ENCODE measurements at places on chromosomes 4 and X. TPM values are rescaled to one million over a fixed set of nuclear protein-coding genes. Genes with fewer than 3 reads are reported as not detected.

DNA sequence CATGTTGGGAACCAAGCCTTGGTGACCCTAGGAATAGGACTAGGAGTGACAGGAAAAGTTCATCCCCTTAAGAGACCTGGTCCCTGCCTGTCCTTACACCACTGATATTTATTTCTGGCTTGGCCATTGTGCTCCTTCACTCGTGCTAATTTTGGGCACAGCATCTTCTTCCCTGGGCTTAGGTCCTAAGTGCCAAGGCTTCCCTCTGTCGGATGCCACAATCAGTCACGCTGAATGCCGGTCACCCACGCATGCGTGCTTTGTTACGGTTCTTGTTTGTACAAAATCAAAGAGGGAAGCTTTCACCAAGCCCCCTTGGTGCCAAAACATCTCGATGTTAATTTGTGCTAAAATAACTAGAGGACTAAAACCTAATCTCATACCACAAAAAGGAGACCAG is 17.4 kb upstream of the MAP3K15 start:
- H3K27ac ChIP-seq = no peak overlapping the region
- no peak for DNase-seq
- H3K27me3 ChIP-seq = no peaks in the 10 kb centered on the region
- H3K36me3 ChIP-seq = peaks cover 14% of the 10 kb centered on the region
- H3K4me1 ChIP-seq = no peaks in the 10 kb centered on the region

DNA sequence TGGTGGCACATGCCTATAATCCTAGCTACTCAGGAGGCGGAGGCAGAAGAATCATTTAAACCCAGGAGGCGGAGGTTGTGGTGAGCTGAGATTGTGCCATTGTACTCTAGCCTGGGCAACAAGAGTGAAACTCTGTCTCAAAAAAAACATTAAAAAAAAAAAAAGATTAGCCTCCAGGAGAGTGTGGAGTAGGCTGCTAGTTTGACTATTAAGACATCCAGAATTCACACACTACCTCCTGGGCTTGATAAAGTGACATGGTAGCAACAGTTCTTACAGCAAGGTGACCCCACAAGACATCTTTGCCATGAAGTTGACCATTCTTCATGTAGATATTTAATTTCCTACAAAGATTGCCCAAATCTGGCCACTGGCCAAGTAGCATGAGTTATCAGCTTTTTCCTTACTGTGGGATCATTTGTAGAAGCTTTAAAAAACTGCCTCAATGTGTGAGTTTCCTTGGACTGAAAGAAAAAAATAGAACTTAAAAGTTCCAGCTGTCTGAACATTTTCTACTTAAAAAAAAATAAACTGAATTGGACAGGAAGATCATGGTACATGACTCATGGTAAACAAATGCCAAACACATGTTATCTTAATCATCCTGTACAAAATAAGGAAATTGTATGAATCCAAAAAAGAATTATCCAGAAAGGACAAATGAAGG is 35.3 kb upstream of the SPRY1 start:
- H3K4me1 ChIP-seq = peaks cover 12% of the 10 kb centered on the region
- DNase-seq = peak; percentile 3
- H3K4me3 ChIP-seq = no peak overlapping the region

DNA sequence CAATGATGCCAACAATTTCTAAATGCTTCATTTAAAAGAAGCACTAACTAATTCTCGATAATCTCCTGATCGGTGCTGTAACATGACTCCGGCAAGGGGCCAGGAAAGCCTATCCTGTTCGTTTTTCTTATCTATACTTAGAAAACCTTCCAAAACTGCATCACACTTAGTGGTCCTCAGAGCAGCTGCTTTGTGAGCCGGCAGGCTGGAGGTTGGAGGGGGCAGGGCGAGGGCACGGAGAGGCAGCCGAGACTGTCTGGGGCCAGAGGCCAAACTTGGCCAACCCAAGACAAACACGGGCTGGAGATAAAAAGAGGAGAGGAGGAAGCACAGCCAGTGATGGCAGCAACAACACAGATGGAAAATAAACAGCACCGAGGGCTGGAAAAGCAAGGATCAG is 455.7 kb downstream of the BCOR start:
- no peak overlapping the region for H3K27ac ChIP-seq

GRCh38 chr4:87973283-87974169 is 2.0 kb upstream of the SPP1 start:
- peaks cover 15% of the 10 kb centered on the region for H3K27me3 ChIP-seq
- H3K36me3 ChIP-seq = no peaks in the 10 kb centered on the region
- peak overlapping the region; percentile 33 for H3K4me3 ChIP-seq
- peak; percentile 63 for DNase-seq
- H3K27ac ChIP-seq = no peak overlapping the region

- no peaks in the 10 kb centered on the region for H3K36me3 ChIP-seq
- H3K4me1 ChIP-seq = peaks cover 6% of the 10 kb centered on the region
- H3K27ac ChIP-seq = no peak overlapping the region
- no peaks in the 10 kb centered on the region for H3K27me3 ChIP-seq
- no peak for DNase-seq
Measured at GRCh38 chr4:15982842-15983524, 20.0 kb upstream of the FGFBP2 start.

GRCh38 chr4:8512510-8512909 is 67.7 kb upstream of the GPR78 start:
- H3K27ac ChIP-seq = no peak overlapping the region
- no peak overlapping the region for H3K4me3 ChIP-seq
- DNase-seq = no peak
- H3K27me3 ChIP-seq = no peaks in the 10 kb centered on the region
- no peaks in the 10 kb centered on the region for H3K36me3 ChIP-seq
- H3K4me1 ChIP-seq = no peaks in the 10 kb centered on the region

DNA sequence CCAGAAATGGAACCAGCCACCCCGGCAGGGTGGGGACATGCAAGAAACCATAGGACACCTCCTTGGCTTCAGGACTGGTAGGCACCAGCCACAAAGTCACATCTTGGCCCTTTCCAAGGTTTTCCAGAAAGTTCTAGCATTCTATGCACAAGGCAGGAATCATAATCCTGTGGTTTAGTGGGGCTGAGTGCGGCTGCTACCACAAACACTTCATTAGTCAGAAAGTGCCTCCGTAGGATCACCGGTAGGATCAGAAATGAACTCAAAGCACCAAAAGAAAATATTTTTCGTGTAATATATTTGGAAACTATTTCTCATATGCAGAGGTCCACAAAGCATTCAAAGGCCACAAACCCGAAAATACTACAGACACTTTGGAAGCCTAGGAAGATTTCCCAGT is 191.7 kb downstream of the PTTG2 start:
- no peak for DNase-seq
- no peaks in the 10 kb centered on the region for H3K36me3 ChIP-seq
- H3K4me1 ChIP-seq = peaks cover 35% of the 10 kb centered on the region
- no peaks in the 10 kb centered on the region for H3K27me3 ChIP-seq

DNA sequence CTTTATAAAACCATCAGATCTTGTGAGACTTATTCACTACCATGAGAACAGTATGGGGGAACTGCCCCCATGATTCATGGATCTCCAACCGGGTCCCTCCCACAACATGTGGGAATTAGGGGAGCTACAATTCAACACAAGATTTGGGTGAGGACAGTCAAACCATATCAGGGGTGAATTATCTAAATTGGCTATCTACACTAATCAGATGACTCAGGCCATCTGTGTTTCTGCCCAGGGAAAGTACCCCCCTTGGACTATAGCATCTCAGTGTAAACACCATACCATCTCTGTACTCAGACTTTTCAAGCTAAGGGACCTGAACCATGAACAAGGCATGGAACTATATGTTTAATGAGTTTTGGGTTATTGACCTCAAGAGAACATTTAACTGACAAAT is 76.8 kb downstream of the LNX1 start:
- no peaks in the 10 kb centered on the region for H3K4me1 ChIP-seq
- H3K27me3 ChIP-seq = no peaks in the 10 kb centered on the region
- no peak for DNase-seq
- H3K36me3 ChIP-seq = no peaks in the 10 kb centered on the region
- H3K27ac ChIP-seq = no peak overlapping the region

GRCh38 chrX:24426340-24426913 is 38.7 kb upstream of the PDK3 start:
- no peak for DNase-seq
- H3K4me1 ChIP-seq = peaks cover 14% of the 10 kb centered on the region
- no peak overlapping the region for H3K4me3 ChIP-seq
- no peak overlapping the region for H3K27ac ChIP-seq

GRCh38 chrX:155071694-155072280 is 479 bp downstream of the BRCC3 start:
- peaks cover 16% of the 10 kb centered on the region for H3K4me1 ChIP-seq
- DNase-seq = peak; percentile 23
- H3K36me3 ChIP-seq = peaks cover 30% of the 10 kb centered on the region
- peak overlapping the region; percentile 66 for H3K4me3 ChIP-seq
- H3K27me3 ChIP-seq = no peaks in the 10 kb centered on the region

GRCh38 chr4:59258002-59258401 is 1942.1 kb upstream of the ADGRL3 start:
- DNase-seq = no peak
- H3K4me3 ChIP-seq = no peak overlapping the region
- H3K36me3 ChIP-seq = no peaks in the 10 kb centered on the region

DNA sequence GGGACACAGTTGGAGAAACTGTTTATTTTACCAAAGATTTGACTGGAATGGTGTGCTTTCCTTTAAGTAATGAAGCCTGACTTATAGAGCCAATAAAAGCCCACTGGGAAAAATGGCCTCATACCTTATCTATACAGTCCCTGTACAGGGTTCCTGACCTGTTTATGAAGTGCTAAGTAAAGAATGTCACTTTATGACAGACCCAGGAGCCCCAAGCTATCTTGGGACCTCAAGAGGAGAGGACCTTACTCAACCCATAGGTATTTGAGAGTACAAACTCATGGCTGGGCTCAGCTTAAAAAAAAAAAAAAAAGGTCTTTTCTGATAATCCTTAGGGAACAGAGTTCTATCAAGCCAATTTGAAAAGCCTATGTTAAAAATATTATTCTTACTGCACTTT is 1389.3 kb downstream of the RAPGEF2 start:
- no peak for DNase-seq
- H3K27ac ChIP-seq = no peak overlapping the region
- H3K4me1 ChIP-seq = no peaks in the 10 kb centered on the region

- H3K4me3 ChIP-seq = peak overlapping the region; percentile 41
- H3K27ac ChIP-seq = peak overlapping the region; percentile 67
- H3K36me3 ChIP-seq = no peaks in the 10 kb centered on the region
Measured at GRCh38 chrX:68684919-68685304, 37.4 kb downstream of the STARD8 start.

DNA sequence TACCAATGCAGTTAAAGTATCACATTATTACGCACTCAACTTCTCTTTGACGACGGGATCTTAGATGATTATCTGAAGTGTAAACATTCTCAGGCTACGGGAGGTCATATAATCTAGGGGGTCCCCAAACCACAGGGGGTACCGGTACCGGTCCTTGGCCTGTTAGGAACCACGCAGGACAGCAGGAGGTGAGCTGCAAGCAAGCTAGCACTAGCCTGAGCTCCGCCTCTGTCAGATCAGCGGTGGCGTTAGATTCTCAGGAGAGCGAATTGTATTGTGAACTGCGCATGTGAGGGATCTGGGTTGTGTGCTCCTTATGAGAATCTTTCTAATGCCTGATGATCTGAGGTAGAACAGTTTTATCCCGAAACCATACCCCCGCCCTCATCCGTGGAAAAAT is 20.6 kb upstream of the PRR27 start:
- no peaks in the 10 kb centered on the region for H3K27me3 ChIP-seq
- no peak overlapping the region for H3K4me3 ChIP-seq
- no peak overlapping the region for H3K27ac ChIP-seq
- no peaks in the 10 kb centered on the region for H3K36me3 ChIP-seq

- DNase-seq = peak; percentile 6
- H3K4me1 ChIP-seq = no peaks in the 10 kb centered on the region
- no peak overlapping the region for H3K27ac ChIP-seq
Measured at GRCh38 chr4:122458625-122459024, 2.1 kb upstream of the IL2 start.

GRCh38 chr4:127623797-127624083 is 9.0 kb upstream of the INTU start:
- no peak overlapping the region for H3K27ac ChIP-seq
- no peak overlapping the region for H3K4me3 ChIP-seq
- peaks cover 77% of the 10 kb centered on the region for H3K27me3 ChIP-seq
- no peaks in the 10 kb centered on the region for H3K36me3 ChIP-seq
- H3K4me1 ChIP-seq = peaks cover 16% of the 10 kb centered on the region
- DNase-seq = no peak

- H3K36me3 ChIP-seq = no peaks in the 10 kb centered on the region
- no peaks in the 10 kb centered on the region for H3K4me1 ChIP-seq
- H3K4me3 ChIP-seq = no peak overlapping the region
- DNase-seq = no peak
- H3K27ac ChIP-seq = no peak overlapping the region
- H3K27me3 ChIP-seq = peaks cover 5% of the 10 kb centered on the region
Measured at GRCh38 chr4:74968456-74969164, 35.7 kb downstream of the PARM1 start.

DNA sequence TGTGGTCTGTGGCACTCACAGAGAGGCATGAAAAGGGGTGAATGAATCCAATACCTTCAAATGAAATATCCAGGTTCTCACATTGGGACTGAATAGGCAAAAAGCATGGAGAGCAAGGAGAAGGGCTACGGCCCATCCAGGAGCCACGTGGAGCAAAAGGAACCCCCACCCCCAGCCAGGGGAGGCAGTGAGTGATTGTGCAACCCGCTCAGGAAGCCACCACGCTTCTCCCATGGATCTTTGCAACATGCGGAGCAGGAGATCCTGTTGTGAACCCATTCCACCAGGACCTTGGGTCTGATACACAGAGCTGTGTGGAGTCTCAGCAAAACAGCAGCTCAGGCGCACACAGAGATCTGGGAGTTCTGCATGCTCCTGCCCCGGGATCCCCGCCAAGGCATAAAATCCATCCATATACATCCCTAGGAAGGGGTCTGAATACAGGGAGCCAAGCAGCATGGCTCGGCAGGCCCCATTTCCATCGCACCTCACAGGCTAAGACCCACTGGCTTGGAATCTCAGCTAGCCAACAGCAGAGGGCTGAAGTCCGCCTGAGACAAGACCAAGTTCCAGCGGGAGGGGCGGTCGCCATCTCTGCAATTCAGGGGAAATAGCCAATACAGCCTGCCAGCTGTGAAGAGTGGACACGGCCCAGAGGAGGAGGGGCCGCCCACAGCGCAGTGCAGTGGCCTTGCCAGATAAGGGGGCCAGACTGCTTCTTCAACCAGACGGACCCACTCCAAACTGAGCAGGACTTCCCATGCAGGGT is 80.2 kb downstream of the FGF16 start:
- no peak overlapping the region for H3K4me3 ChIP-seq
- no peak overlapping the region for H3K27ac ChIP-seq
- H3K4me1 ChIP-seq = no peaks in the 10 kb centered on the region
- no peaks in the 10 kb centered on the region for H3K27me3 ChIP-seq
- H3K36me3 ChIP-seq = peaks cover 8% of the 10 kb centered on the region
- no peak for DNase-seq

Gene EDA
- 0.31 TPM for polyA plus RNA-seq

Gene MAOB
- polyA plus RNA-seq = not detected

Gene CPLX1
- polyA plus RNA-seq = not detected

Gene SFRP2
- polyA plus RNA-seq = not detected

Gene ARAP2
- 4.0 TPM for polyA plus RNA-seq

Gene FABP2
- not detected for polyA plus RNA-seq

Gene RADX
- polyA plus RNA-seq = 0.05 TPM

Gene PCDH11X
- polyA plus RNA-seq = not detected

Gene TNMD
- not detected for polyA plus RNA-seq

Gene IL1RAPL2
- not detected for polyA plus RNA-seq

Gene KCTD8
- not detected for polyA plus RNA-seq

All from CD14-positive monocyte (primary cell).